Right renal cortex interstitium (tissue), 3 donors: ENCODE measurements at places on chromosomes 2 and 18. TPM values are rescaled to one million over a fixed set of nuclear protein-coding genes. Genes with fewer than 3 reads are reported as not detected.

ACKR3 gene
- 62.5 TPM for polyA plus RNA-seq

SERPINE2 gene
- 121 TPM for polyA plus RNA-seq

PJVK gene
- polyA plus RNA-seq = 8.8 TPM

NTSR2 gene
- not detected for polyA plus RNA-seq

SLC5A7 gene
- 0.64 TPM for polyA plus RNA-seq

GRP gene
- polyA plus RNA-seq = 1.6 TPM

PLEK gene
- polyA plus RNA-seq = 6.9 TPM
